HT-29 (cell line): ENCODE measurements at places on chromosomes 5 and 9.

DNA sequence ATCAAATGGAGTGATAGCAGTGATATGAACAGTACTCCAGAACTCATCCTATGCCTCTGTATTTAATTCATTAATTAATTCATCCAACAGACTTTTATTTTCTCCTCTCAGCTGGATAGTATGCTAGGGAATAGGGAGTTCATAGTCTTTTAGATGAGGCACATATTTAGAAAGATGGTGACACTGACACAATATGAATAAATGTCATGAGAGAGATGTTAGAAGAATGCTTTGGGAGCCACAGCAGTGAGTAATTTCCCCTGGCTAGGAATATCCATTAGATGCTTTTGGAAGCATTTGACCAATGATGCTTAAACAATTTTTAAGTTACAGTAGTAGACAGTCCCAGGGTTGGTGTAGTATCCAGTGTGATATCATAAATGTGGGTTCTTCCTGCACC is 428.7 kb upstream of the SGCD start:
- no peak for DNase-seq

DNA sequence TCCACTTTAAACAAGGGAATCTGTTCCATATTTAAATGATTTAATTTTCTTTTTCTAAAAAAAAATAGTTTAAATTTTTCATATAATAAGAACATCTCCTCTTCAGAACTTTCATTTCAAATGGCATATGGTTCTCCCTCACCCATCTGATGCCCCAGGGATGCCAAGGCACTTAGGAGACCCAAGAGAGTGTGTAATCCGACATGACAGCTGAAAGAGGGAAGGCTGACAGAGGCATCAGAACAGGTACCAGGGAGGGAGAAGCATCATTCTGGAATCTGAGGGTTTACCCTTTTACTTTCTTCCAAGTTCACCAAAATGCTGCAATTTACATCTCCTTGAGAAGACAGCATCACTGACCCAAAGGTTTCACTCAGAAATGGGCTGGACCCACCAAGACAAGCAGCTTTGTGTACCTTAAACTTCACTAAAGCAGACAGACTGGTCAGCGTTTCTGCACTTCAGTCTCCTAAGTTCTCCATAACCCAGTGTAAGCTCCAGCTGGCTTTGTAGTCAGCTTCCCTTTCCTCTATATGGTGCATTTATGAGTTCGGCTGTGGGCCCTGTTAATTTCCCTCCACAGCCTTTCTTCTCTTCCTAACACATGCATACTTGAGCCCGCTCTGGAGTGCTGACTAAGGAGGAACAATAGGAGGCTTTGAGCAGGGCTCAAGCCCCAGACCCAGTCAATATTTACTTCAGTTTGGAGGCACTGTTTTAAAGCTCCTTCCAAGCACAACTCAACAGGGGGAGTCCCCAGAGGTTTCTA is 17.7 kb downstream of the EFNA5 start:
- no peak for DNase-seq

- DNase-seq, result no peak
These were observed 36.4 kb upstream of the ADAMTSL1 start for GRCh38 chr9:18437315-18438201.

DNA sequence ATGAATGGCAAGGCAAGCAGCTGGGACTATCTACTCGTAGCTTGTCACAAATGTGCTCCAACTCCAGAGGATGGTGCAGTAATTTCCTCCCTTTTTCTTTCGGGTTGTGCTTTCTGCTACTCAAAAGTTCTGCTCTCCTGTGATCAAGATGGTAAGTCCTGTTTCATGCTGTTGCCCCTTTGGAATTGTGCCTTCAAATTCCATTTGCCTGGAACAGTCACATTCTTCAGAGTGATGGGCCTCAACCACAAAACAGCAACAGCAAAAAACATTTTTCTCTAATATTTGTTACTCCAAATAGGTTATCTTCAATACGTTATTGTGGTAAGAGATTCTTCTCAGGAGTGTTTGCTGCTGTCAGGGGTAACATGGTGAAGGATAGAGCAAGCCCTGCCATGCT is 209.3 kb downstream of the PALM2AKAP2 start:
- no peak for DNase-seq
